ENCODE measurements at places on chromosomes 16 and 17. TPM values are rescaled to one million over a fixed set of nuclear protein-coding genes. Genes with fewer than 3 reads are reported as not detected.

Gene CEP20
- polyA plus RNA-seq, result 24.0 TPM

- DNase-seq, result no peak
Measured at GRCh38 chr17:27862840-27863239, 30.3 kb downstream of the LYRM9 start.

Gene MAPT
- 446 TPM for polyA plus RNA-seq

- DNase-seq, result no peak
Measured at GRCh38 chr16:66942981-66943380, 7.7 kb downstream of the CES2 start.

Gene NPIPB6
- not detected for polyA plus RNA-seq

All from spinal cord (tissue), 10 donors.